Left hindlimb (tissue), 1 donor: ENCODE measurements at places on chromosomes 1 and 21.
A peak's percentile ranks its signal among the peaks of the same experiment; 100 is the strongest.

- DNase-seq: no peak
Observed at GRCh38 chr1:185108321-185108720, 48.4 kb downstream of the TRMT1L start.

- DNase-seq: no peak
Observed at GRCh38 chr21:34988139-34988538, 61.0 kb downstream of the RUNX1 start.

DNA sequence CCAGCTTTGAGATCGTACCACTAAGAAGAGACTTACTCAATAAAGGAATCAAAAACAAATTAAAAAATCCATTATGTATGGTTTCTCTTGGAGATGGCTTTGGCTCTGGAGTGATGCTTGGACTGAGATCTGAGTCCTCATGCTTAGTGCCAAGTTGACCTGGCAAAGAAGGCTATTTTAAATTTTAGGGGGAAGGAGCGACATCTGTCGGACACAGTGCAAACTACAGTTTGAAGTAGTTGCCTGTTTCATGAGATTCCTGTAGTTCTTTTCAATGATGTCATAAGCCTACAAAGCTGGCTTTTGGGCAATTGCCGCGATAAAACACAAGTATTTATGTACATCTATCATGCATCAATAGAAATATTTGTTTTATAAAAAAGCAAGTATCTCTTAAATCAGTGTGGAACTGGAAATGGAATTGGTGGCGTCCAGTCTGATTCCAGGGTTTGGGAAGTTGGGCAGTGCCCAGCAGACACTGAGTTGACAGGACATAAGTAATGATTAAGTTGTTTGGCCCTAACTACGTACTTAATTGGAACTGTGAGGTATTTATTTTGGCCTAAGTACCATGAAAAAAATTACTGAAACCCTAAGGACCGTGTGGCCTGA lies 50.0 kb downstream of the TBCE start:
- peak; percentile 47 for DNase-seq

DNA sequence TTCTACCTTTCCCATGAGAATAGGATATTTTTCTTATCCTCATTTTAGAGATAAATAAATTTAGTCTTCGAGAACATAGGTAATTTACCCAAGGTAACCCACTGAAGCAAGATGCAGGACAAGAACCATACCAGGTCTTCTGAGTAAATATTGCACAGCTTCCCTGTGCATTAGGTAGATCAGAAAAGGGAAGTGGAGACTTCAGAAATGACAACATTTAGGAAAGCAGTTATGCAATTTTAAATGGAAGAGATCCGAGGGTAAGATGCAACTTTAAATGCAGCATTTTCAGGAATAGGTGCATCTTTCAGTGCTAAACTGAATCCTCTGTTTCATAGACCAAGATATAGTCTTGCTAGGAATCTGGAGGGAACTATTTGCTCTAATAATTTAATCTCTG lies 206.4 kb upstream of the SGIP1 start:
- DNase-seq: no peak

DNA sequence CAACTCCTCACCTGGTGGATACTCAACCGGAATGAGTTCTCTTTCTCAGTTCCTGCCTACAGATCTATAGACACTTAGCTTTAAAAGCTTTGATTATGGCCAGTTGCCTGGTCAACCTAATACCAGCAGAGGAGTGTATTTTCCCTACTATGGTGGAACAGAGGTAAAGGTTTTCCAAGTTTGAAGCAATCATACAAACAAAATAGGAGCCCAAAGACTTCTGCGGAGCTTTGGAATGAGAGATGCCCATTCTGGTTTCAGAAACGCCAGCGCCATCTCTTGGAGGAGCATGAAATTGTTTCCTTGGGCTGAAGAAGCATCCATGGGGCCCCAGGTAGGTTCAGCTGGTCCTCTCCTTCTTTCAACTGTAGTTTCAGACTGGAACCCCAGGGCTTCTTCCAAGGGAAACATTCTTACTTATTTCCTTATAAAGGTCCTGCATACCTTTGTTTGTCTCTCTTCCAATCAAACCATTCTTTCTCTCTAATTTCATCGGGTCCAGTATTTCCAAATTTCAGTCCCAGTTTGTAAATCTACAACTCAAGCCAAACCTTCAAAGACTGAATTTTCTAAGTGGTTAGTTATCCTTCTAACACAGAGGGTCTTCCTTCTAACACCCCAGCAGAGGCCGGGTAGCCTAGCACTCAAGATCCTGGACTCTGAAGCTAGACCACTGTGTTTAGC lies 95.9 kb downstream of the KCNJ15 start:
- DNase-seq: no peak

DNA sequence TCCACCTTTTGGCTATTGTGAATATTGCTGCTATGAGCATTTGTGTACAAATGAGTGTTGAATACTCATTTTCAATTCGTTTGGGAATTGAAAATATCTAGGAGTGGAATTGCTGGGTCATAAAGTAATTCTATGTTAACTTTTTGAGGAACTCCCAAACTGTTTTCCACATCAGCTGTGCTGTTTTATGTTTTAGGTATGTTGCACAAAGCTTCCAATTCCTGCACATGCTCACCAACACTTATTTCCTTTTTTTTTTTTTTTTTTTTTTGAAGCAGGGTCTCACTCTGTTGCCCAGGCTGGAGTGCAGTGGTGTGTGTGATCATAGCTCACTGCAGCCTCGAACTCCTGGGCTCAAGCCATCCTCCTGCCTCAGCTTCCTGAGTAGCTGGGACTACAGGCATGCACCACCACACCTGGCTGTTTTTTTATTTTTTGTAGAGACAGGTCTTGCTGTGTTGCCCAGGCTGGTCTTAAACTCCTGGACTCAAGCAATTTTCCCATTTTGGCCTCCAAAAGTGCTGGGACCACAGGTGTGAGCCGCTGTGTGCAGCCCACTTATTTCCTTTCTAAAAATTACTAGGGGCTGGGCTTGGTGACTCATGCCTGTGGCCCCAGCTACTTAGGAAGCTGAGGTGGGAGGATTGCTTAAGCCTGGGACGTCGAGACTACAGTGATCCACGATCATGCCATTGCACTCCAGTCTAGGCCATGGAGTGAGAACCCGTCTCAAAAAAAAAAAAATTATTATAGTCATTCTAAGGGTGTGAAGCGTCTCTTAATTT lies 33.4 kb downstream of the TMCC2 start:
- no peak for DNase-seq

GRCh38 chr1:198793714-198794113 lies 154.9 kb downstream of the PTPRC start:
- DNase-seq: no peak

GRCh38 chr1:72936151-72936740 lies 653.9 kb upstream of the NEGR1 start:
- no peak for DNase-seq

DNA sequence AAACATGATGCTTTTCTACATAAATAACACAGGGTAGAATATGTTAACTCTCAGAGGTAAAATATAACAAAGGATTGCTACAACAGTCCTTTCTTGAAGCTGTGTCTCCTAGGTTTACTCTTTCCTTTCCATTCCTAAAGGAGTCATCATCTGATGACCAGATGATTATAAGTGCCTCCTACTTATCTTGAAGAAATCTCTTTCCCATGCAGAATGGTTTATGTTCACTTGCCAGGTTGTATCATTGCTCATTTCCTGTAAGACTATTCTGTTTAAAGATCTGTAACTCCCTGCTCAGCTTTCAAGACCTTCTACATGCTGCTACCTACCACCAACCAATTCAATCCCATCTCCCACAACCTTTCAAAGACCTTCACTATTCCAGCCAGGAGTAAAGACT lies 51.5 kb upstream of the PTCH2 start:
- DNase-seq: no peak

GRCh38 chr21:17501107-17502006 lies 11.5 kb upstream of the CXADR start:
- DNase-seq: no peak

- DNase-seq: no peak
Observed at GRCh38 chr1:226979517-226980121, 39.5 kb downstream of the COQ8A start.

DNA sequence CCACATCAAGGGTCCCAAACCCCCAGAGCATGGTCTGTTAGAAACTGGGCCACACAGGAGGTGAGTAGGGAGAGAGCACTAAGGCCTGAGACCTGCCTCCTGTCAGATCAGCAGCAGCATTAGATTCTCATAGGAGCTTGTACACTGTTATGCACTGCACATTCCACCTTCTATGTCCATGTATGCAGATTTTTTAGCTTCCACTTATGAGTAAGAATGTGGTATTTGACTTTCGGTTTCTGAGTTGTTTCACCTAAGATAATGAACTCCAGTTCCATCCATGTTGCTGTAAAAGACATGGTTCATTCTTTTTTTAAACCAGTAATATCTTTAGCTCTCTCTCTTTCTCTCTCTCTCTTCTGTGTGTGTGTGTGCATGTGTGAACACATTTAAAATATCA lies 663 bp upstream of the GBP6 start:
- DNase-seq: no peak

DNA sequence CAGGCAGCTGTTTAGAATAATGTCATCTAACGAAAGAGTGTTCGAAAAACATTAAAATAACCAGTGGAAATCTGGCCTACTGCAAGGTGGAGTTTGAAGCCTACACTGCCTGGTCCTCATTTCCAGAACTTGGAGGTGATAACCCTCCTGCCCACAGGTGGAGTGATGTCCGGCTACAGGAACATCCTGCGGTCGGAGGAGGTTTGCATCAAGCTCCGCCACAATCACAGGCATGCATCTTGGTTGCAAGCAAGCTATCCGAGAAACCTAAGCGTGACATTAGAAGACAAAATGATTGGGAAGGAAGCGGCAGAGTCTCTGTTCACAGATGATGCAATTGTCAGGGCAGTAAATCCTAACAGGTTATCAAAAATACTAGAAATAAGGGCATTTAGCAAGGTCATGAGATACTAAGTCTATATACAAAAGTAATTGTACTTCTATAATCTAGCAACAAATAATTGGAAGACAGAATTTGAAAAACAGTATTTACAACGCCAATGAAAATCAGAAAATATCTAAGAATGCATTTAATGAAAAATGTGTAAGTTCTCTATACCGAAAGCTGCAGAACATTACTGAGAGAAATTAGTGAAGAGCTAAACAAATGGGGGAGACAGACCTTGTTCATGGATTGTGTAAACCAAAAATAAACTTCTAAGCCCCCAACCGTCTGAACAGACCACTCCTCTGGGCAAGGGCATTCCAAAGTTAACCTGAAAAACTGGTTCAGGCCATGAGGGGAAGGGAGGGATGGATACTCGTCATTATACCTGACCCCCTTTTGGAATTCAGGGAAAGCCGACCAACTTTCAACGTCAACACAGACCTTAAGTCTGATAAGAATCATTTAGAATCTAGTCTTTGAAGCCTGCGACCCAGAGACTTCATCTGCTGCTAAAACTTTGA lies 4.7 kb upstream of the SLC19A1 start:
- peak; percentile 8 for DNase-seq

DNA sequence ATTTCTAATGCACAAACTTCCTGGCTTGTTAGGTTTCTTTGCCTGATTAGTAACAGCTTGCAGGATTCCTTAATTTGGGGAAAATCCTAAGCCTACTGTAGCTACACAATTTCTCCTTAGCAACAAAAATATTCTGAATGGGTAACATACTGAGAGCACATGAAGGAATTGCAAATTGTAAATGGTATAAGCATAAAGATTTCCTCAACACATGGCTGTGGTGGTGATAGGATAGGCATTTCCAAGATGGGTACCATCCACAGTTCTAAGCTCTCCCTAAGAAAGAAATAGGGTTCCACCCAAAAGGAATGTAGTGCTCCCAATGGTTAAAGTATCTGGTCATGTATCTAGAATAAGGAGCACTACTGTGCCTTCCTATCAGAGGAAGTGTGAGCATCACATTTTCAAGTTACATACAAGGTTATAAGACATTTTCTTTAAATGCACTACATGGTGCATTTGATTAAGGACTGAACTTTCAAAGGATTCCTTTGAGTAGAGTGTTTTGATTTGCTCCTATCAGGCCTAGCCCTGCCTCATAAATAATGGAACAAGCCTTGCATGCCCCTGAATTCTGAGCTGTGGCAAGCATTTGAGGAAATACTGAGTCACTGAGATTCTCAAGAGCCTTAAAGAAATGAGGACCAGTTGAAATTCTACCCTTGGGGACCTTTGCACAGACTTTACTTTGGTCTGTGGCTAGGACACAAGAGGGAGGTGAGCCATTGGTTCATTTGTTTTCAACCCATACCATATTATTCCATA lies 286.4 kb downstream of the PTBP2 start:
- DNase-seq: no peak

DNA sequence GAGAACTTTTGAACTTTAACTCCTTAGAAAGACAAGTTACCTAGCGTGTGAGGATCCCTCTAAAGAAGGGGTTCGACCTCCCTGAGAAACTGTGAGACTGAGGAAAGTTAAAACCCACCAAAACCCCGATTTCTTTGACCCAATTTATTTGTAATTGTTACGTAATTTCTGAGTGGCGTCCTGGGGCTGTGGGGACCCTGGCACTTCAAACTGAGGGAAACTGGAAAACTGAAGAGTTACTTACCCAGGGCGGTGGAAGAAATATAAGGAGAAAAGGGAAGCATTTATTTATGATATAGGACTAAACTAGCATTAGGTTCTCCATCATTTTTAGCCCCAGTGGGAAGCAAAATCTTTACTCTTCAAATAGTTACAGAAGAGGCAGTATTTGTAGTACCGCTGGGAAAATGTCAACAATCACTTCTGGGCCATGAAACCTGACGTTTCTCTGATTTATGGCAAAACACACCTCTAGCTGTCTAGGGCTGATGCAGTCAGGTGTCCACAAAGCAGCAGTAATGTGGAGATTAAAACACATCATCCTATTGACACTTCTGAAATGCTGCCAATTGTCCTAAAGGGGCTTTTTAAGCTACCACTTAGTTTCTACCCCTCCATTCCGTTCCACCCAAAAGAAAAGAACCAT lies 430 bp downstream of the S100B start:
- no peak for DNase-seq

DNA sequence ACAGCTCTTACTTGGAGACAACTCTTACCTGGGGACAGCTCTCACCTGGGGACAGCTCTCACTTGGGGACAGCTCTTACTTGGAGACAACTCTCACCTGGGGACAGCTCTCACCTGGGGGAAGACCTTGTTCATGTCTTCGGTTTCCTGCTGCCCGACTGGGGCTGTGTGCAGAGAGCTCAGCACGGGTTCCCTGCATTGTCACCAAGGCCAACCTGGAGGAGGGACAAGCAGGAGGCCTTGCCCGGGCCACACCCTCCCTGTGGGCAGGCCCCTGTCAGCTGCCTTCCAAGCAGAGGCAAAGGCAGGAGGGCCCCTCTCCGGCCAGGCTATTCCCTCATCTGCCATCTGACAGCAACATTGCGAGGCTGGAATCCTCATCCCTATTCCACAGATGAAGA lies at the start of gene LDLRAD1:
LDLRAD1 (minus strand) TSS at position 208 of the 400 bp plus-strand sequence; CDS start at position 134, 74 bp downstream.
- DNase-seq: no peak
